ENCODE measurements at places on chromosomes 1 and 21.

GRCh38 chr1:1926346-1926811 lies 7.3 kb upstream of the TMEM52 start:
- no peak for DNase-seq

DNA sequence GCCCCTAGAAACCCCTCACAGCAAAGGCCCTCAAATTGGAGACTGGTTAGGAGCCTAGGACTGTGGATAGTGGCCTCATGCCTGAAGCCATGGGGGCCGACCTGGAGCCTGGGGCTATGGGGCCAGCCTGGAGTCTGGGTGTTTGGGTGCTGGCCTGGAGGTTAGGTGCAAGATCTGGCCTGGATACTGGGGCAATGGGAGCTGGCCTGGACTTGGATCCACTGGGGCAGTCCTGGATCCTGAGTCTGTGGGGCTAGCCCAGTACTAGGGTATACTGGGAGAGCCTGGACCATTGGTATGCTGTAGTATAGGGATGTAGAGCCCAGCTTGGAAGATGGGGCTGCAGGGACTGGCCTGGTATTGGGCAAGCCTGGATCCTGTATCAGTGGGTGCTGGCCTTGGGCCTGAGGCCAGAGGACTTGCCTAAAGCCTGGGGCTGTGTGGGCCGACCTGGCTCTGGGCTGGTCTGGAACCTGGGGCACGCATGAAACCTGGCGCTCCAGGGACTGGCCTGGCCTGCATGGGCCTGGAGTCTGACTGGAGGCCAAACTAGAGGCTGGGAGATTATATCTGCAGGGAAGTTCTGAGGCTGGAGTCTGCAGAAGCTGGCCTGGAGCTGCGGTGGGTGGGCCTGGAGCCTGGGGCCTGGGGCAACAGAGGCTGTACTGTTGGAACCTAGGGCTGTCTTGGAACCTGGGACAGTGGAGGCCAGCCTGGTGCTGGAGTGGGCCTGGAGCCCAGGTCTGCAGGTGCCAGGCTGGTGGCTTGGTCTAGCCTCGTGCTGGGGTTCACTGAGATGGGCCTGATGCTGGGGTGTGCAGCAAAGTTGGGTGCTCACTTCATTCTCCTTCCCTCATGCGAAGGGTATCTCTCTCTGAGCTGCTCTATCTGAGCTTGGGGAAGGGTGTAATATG lies 12.6 kb upstream of the DENND1B start:
- DNase-seq: no peak

DNA sequence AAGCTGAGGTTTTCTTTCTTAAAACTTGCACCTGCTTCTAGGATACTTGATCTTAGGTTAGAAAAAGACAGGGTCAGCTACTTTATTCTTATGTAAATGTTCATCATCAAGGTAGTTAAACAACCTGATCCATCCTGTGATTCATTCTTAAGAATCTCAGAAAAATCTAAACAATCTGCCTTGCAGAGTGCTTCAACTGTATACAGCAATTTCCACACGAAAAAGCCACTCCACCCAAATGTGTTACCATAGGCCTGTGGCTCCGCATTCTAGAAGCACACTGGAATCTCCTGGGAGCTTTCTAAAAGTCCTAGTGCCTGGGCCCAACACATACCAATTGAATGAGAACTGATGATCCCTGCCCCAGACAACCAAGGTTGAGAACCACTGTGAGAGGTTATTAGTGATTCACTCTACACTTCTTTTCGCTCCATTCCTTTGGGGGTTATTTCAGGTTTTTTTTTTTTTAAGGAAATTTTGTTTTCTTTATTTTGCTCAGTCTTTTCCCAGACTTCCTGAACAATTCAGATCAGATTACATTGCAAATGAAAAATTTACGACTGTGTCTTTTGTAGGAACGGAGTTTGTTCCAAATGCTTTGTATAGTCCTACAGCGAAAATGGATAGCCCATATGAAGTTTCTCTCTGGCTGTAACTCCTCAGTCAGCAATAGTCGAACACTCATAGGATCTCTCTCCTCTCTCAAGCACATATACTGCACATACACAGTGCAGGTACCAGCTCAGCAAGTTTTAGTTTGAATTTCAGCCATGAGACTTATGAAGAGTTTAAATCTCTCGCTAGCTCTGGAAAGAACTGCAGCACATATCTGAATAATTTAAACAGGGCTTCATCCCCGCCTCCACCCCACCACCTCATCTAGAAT lies 16.1 kb downstream of the SMYD2 start:
- DNase-seq: no peak

DNA sequence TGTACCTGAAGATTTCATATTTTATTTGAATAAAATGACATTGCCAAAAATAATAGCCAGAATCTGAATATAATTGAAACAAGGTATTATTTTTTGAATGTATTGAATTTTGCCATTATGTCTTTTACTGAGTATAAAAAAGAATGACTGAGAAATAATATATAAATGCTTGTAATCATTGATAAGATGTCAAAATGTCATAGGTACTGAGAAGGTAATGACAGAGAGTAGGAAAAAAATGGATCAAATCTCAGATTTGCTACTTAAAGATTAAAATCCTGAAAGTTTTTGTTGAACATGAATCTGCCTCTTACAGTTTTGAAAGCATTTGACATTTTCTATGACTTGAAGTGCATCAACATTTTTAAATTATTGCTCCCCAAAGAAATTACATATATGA lies 1069.9 kb upstream of the ADGRL4 start:
- no peak for DNase-seq

DNA sequence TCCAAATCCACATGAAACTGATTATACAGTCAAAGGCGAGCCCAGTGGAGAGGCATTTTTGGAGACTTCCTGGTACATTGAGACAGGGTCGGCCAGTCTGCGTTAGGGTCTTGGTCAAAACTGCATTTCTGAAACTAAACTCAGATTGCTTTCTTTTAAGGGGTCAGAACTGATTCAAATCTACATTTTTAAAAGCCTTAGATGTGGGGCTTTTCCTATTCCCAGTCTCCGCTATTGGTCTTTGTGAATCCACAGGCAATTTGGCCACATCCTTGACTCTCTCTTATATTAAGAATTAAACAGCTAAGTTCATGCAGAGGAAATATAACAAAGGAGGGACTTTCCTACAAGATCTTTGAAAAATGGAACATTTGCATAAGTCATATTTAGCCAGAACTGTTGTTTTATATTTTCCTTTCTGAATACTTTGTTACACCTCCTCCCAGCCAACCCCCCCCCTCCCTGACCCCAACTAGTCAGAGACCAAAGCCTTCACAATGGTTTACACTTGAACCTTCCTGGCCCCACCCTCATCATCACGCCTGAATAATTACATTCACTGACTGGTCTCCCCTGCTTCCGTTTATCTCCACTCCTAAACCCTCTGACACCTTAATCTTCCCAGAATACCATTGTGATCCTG lies 30.9 kb downstream of the SELL start:
- DNase-seq: no peak
